ENCODE measurements at places on chromosomes 7 and 10.

DNA sequence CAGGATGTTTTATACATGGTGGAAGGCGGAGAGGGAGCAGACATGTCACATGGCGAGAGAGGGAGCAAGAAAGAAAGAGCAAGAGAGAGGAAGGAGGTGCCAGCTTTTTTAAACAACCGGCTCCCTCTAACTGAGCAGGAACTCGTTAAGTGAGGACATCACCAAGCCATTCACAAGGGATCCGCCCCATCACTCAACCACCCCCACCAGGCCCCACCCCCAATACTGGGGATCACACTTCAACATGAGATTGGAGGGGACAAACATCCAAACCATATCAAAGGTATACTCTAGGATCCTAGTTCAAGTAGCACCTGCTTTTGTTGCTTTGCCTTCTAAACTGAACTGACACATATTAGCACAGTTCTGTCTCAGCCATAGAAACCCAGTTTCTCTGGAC lies 141.9 kb upstream of the KLF14 start:
- no peak for ATAC-seq

DNA sequence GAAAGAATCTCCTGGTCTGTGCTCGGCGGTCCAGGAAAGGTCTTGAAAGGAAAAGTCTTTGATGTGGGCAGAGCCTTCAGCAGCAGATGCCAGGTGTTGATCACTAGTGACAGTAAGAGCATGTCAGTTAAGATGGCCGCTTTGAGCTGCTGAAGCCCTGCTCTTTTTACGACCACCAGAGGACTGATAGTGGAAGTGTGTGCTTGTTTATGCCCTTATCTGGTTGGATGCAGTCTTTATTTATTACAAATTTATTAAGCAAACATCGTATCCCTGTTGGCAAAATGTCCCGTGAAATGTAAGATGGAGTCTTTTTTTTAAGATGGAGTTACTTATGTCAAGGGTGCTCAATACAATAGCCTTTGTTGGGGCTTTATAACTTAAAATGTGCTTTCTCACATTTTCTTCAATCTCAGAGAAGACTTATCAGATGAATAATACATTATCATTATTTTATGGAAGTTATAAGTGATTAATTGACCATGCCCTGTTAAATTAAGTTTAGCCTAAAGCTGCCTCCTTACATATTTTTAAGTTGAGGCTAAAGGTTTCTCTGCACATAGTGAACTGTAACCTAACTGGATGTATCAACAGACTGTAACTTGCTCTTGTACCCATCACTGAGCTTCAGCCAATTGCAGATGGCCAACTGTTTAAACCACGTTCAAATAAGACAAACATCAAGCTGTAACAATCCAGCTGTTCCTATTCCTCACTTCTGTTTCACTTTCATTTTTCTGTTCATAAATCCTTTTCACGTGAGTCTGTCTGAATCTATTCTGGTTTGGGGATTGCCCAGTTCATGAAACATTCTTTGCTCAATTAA lies 97.4 kb upstream of the PIK3CG start:
- peak; percentile 65 for ATAC-seq

DNA sequence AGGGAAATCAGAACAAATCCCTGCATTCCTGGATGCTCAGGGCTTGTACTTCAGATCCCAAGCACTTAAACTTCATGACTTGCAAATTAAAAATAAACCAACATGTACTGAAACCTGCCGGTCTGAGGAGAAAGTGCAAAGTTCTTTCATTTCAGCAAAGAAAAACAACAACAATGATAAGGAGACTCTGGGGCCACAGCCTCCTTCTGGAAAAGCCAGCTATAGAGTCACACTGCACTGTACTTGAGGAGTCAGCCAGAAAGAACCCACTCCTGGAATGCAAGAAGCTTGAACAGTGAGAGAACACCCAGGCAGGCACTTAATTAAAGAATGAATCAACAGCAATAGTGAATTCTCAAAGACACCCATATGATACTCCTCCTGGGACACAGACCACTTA lies 49.7 kb upstream of the TM9SF3 start:
- ATAC-seq = no peak

DNA sequence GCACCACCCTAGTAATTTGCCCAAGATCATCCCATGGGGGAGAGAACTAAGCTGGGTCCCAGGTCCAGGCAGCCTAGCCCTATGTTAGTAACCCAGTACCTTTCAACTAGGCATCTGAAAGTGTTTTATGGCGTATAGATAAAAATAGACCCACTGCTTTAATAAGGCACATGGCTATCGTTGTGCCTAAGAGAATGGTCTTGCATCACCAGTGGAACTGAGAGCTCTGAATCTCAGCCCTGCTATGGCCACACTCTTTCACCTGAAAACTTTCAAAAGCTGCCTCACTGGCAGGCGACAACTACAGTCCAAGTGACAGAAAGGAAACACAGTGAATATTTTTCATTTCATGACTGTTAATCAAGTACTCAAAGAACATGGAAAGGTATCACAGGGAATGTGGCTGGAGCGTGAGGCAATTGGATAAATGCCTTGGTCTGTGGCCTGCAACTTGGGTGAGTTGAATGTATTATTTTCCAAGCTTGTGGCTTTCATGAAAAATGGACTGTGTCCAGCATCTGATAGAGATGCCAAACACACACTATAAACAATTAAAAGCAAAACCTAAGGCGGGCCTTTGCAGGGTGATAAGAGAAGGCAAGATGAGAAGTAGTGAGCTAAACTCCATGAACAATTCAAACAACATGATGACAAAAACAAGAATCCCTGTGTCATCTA lies 18.0 kb upstream of the SFMBT2 start:
- ATAC-seq = no peak

- no peak for ATAC-seq
These were observed 2.3 kb upstream of the GRID2IP start for GRCh38 chr7:6553448-6554044.

DNA sequence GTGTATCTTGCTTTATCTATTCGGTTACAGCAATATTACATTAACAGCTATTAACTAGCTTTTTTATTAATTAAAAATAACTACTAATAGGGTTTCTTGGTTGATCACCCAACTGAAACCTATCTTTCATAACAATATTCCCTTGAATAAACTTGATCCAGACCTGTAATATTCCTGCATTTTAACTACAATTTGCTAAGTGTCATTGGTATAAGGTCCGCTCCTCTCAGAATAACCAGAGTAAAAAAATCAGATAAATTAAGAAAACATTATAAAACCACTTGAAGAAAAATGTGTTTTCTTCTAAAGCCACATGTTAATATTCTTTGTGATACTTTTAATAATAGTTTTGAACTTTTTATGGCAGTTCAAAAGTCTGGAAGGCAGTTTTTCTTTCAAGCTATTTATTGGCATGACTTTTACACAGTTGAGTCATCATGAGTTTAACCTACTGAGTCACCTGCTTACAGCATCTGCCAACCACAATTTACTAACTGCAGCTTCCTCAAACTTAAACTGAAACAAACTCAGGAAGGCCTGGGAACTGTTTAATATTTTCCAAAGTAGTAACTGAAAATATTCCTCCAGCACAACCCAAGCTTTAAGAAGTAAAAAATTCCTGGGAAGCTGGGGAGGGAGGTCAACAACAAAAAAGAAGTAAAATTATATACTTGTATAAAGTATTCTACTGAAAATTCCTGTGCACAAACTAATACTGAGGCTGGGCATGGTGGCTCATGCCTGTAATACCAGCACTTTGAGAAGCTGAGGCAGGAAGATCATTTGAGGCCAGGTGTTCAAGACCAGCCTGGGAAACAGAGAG lies 103.2 kb downstream of the NRBF2 start:
- ATAC-seq = peak; percentile 96

- no peak for ATAC-seq
These were observed 73.4 kb downstream of the GOLGA7B start for GRCh38 chr10:97923057-97923456.

- peak; percentile 91 for ATAC-seq
These were observed 7.5 kb downstream of the AGK start for GRCh38 chr7:141558544-141559183.

DNA sequence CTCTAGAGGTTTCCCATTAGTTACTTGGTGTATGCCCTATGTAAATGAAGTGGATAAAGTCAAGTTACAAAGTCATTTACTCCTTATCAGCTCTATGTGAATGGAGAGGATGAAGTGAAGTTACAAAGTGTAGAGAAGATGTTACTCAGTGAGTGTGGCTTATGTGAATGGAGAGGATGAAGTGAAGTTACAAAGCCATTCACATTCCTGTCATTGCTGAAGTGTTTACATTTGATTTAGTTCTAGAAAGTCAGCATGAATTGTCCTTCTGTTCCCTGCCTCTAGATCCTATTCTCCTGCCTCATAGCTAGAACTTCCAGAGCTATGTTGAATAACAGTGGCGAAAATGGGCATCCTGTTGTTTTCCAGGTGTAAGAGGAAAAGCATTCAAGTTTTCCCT lies 880.1 kb downstream of the DNAJB9 start:
- ATAC-seq = no peak

DNA sequence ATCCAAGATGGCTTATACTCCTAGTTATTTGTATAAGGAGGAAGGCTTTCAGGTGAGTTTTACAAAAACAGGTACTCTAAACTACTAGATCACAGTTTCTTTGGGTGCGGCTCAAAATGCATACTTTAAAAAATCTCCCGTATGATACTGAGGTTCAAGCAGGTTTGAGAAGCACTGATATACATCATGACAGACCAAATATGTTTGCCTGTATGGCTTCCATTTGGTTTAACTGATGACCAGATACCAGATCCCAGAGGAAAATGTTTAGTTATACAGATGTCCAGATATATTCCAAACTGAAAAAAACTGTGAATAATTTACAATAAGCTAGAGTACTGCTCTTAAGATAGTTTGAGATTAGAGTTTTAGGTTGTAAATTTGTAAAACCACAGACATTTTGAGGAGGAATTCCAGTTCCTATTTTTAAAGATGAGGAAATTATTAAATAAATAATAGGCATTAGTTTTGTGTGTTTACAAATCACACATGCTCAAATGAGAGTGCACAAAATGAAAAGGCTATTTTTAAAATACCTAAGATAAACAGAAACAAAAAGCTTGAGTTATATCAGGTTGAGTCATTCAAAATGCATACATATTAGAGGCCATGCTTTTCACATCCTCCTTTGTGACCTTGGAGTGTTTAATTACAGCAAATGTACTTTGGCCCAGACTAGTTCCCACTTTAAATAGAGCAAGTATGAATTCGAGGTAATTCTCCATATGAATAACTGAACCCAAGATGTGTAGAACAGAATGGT lies 60.5 kb downstream of the SEMA3C start:
- ATAC-seq = no peak

DNA sequence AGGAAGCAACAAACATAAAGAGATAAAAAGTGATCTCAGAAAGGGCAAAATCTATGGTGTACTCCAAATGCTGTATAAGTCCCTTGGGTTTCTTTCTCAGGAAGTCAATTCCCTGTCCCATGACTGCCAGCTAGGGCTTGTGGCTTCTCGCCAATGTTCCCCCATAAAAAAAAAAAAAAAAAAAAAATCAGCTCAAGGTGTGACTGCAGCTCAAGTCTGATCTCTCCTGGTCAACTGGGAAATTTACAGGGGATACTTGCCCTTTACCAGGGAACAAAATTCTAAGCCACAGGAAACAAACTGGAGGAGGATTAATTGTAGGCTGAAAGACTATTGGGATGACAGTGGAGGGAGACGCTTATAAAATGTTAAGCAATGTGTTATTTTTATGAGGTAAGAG lies 76.0 kb downstream of the PCGF5 start:
- no peak for ATAC-seq

DNA sequence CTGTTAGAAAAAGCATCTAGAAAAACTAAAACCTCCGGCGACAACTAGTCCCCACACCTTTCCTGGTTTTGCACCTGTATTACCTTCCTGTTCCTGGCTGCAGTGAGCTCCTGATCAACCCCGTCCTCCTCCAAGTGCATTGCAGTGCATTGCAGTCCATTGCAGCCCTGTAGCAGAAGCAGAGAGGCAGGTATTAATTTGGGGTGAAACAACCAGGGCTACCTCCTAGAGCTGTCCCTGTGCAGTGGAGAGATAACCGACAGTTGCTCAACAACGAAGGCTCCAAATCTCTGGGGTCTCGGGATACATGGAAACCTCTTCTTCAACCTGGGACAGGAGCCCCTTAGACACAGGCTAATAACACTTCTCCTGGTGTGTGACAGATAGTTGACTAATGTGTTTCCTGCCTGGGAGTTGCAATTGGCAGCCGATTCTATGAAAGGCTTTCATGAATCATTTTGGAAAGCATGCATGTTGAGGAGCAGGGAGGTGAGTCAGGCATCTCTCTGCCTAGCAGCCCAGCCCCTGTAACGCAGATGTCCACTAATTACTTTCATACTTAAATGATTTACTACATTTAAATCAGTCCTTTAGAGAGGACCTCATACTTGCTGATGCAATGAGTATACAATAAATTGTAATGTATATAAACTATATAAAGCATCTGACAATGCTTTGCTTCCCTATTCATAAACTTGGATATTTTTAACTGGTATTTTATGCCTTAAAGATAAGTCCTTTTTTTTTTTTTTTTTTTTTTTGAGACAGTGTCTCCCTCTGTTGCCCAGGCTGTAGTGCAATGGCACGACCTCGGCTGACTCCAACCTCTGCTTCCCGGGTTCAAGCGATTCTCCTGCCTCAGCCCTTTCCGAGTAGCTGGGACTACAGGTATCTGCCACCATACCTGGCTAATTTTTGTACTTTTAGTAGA lies 59.0 kb downstream of the PRR15 start:
- ATAC-seq = no peak

DNA sequence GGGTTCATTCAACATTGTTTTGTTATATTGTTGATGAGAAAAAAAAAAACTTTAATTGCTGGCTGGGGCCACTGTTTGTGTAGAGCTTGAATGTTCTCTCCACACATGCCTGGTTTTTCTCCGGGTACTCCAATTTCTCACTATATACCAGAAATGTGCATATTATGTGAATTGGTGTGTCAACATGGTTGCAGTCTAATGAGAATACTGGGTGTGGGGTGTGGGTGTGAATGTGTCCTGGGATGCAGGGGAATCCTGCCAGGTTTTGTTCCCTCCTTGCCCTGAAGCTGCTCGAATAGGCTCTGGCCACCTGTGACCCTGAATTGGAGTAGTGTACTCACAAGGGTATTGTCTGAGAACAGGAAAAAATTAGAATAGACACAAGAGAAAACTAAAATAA lies 81.4 kb downstream of the VIM start:
- no peak for ATAC-seq

DNA sequence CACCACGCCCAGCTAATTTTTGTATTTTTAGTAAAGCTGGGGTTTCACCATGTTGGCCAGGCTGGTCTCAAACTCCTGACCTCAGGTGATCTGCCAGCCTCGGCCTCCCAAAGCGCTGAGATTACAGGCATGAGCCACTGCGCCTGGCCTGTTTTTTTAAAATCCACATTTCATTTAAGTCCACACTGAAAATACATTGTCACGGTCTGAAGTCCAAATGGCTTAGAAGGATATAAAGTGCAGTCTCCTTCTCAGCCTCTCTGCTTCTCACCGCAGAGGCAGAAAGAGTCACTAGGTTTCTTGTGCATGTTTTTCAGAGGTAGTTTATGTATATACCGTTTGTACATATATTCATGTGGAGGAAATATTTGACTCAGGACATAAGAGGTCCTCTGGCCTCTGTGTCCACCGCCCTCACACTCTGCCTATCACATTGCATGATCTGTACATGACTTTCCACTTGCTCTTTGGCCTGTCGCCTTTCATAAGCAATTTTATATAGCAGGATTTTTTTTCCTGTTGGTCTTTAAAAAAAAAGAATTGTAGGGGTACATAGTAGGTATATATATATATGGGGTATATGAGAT lies 42.9 kb downstream of the BLNK start:
- no peak for ATAC-seq
